ENCODE measurements at places on chromosomes 12 and 14.

GRCh38 chr12:132222096-132222807 lies 78.0 kb downstream of the NOC4L start:
- DNase-seq, result peak; percentile 17

DNA sequence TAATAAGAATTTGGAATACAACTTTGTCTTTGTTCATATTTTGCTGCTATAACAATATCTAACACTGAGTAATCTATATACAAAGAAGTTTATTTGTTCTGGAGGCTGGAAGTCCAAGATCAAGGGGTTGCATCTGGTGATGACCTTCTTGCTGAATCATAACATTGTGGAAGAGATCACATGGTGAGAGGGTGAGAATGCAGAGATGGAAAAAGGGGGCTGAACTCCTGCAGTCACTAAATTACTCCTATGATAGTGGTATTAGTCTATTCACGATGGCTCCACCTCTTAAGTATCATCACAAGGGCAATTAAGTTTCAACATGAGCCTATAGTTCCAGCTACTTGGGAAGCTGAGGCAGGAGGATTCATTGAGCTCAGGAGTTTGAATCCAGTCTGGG lies 4.5 kb upstream of the AKAP6 start:
- peak; percentile 30 for DNase-seq

DNA sequence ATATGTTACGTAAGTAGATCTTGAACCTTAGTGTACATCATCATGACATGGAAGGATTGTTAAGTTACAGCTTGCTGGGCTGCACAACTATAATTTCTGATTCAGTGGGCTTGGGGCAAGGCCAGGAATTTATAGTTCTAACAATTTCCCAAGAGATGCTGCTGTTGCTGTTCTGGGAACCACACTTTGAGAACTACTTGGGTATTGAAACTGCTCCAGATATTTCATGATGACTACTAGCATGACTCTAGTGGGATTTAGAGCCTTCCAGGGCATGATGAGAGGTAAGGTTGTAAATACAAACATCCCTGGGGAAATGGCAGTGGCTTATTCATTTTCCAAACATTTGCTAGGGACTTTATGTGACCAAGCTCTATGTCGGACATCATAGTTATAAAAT lies 904.8 kb upstream of the SEL1L start:
- DNase-seq, result no peak

DNA sequence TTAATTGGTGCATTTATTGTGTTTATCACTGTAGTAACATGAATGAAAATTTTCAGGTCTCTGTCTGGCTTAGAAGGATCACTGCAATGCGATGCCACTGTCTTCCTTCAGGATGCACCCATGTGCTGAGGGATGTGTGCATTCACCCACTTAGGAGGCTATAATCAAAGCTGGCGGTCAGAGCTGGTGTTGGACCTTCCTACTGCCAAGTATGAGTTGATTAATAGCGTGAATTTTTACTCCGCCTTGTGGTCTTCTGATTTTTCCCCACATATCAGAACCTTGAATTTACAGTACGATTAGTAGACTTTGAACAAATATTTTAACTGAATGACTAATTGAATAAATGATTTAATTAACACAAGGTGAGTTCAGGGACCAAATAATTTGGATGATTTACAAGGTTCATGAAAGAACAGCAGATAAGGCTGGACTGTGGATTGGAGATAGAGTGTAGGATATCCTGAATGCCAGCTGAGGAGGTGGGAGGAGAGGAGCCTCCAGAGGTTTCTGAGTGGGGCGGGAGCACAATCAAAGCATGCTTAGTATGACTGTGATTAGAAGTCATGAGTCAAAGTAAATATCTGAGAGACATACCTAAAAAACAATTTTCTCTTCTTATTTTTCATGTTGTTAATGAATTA lies 50.1 kb downstream of the RERG start:
- DNase-seq, result no peak

DNA sequence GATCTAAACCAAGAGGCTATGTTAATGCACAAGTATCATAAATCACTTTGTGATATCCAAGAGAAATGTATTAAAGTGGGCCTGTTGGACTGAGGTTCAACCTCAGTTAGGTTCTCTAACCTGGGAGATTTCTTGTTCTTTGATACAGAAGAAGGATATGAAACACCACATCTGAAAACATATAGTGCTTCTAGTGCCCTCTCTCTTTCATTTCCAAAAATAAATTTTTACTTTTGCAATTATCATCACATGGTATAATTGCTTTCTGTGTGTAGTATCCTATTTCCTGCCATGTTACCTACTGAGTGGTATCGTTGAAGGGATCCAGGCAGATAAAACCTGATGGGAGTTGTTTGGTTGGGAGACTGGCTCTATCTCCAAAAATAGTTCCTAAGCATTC lies 264.9 kb downstream of the CCER1 start:
- DNase-seq, result no peak

DNA sequence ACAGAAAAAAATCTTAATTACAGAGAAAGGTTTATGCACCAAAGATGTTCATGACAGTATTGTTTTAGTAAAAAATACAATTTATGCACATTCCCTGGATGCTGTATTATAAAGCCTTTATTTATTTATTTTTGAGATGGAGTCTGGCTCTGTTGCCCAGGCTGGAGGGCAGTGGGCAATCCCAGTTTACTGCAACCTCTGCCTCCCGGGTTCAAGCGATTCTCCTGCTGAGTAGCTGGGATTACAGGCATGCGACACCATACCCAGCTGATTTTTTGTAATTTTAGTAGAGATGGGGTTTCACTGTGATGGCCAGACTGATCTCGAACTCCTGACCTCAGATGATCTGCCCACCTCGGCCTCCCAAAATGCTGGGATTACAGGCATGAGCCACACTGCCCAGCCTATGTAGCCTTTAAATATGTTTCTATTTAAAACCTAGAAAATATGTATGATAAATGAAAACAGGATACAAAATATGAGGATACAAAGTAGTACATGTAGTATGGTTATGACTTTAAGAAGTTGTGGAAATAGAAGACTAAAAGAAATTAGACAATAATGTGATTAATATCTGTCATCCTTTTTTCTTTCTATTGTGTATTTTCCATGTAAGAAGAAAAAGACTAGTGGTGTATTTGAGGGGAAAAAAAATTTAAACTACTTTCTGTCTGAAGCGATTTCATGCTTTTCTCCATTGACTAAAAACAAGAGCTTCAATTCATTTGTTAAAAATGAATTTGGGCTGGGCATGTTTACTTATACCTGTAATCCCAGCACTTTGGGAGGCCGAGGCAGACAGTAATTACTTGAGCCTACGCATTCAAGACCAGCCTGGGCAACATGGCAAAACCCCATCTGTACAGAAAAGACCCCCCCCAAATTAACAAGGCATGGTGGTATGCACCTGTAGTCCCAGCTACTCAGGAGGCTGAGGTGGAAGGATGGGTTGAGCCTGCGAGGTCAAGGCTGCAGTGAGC lies 13.1 kb downstream of the ATF1 start:
- DNase-seq, result no peak
